ENCODE measurements at places on chromosomes 6 and 20. TPM values are rescaled to one million over a fixed set of nuclear protein-coding genes. Genes with fewer than 3 reads are reported as not detected.
A peak's percentile ranks its signal among the peaks of the same experiment; 100 is the strongest.

The TTI1 gene
- 17.1 TPM for total RNA-seq

The MAFB gene
- total RNA-seq = 15.9 TPM

GRCh38 chr6:26351544-26351953 is 13.4 kb upstream of the BTN3A2 start:
- no peaks in the 10 kb centered on the region for H3K36me3 ChIP-seq
- DNase-seq = peak; percentile 90
- H3K4me3 ChIP-seq = no peak overlapping the region
- H3K4me1 ChIP-seq = peaks cover 6% of the 10 kb centered on the region
- H3K27ac ChIP-seq = peak overlapping the region; percentile 25

GRCh38 chr6:156780102-156780641 is 3.0 kb downstream of the ARID1B start:
- H3K27ac ChIP-seq = peak overlapping the region; percentile 97
- peaks cover 19% of the 10 kb centered on the region for H3K4me1 ChIP-seq
- DNase-seq = peak; percentile 93
- H3K36me3 ChIP-seq = peaks cover 12% of the 10 kb centered on the region
- H3K4me3 ChIP-seq = peak overlapping the region; percentile 79
- no peaks in the 10 kb centered on the region for H3K27me3 ChIP-seq
